Activated T-cell treated with anti-CD3 and anti-CD28 coated beads, Interleukin-2, amount 50 U/mL, for 24 hours (primary cell): ENCODE measurements at places on chromosomes 12 and 14.

- DNase-seq = no peak
These were observed 14.3 kb downstream of the SLC38A2 start for GRCh38 chr12:46358325-46358700.

- no peak for DNase-seq
These were observed 1210.8 kb downstream of the GALC start for GRCh38 chr14:86782092-86782580.

DNA sequence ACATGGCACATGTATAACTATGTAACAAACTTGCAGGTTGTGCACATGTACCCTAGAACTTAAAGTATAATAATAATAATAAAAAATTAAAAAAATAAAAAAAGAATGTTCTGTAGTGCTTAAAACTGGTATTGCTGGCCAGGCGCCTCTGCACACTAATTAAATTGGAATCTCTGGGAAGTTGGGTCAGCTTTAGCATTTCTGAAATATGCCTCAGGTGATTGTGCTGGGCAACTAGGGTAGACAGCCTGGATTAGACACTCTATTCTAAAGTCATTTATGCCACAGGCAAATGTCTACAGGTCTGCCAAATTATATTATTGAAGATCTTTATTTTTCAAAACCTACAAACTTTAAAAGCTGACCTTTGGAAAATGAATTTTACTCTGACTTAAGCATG is 55.3 kb downstream of the PPM1H start:
- no peak for DNase-seq

GRCh38 chr12:103348935-103349334 is 146.8 kb downstream of the C12orf42 start:
- DNase-seq = no peak

- no peak for DNase-seq
These were observed 3.2 kb downstream of the MGST1 start for GRCh38 chr12:16350682-16351081.

DNA sequence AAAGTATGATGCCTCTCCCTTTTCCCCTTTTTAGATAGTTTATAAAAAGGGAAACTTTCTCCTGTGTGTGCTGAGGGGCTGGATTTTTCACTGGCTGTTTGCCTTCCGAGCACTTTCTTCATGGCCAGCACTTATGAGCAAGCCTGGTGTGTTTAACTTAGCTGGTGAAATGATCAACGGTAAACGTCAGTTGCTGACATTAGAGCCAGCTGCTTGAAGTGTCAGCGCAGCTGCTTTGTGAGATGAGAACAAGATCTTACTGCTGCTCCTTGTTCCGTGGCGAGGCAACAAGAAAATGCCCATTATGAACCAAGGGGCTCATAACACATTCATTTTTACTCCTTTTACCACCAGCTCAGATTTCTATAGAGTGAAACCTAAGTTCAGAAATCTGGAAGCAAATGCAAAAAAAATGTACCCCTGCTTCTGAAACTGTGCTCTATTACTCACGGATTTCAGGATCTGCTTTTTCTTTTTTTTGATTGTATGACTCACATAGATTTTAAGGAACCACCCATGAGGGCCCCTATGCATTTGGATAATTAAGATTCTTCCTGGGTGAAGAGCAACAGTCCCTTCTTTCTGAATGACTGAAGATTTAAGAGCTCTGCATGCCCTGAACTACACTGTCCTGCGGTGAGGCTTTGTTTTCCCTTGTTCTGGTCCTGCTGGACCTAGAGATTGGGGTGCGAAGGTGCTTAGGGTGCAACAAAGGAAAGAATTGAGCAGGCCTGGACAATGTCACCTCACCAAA is 74.3 kb upstream of the CPM start:
- DNase-seq = no peak

GRCh38 chr14:88785911-88786310 is 6.8 kb downstream of the EML5 start:
- no peak for DNase-seq

DNA sequence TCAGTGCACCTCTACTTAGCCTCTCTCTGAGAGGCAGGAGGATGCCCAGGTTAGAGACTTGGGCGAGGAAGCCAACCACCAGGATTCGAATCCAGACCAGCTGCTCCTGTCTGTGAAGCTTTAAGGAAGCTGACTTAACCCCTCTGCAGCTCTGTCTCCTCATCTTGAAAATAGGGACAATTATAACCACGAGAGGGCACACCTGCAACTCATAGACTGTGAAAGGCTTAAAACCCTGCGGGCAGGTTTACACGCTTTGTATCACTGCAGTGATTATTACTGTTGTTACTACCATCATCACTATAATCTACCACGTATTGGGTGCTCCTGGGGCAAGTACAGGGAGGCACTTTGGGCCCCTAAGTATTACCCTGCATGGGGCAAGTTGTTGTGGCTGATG is 379.8 kb downstream of the VRK1 start:
- peak; percentile 41 for DNase-seq

DNA sequence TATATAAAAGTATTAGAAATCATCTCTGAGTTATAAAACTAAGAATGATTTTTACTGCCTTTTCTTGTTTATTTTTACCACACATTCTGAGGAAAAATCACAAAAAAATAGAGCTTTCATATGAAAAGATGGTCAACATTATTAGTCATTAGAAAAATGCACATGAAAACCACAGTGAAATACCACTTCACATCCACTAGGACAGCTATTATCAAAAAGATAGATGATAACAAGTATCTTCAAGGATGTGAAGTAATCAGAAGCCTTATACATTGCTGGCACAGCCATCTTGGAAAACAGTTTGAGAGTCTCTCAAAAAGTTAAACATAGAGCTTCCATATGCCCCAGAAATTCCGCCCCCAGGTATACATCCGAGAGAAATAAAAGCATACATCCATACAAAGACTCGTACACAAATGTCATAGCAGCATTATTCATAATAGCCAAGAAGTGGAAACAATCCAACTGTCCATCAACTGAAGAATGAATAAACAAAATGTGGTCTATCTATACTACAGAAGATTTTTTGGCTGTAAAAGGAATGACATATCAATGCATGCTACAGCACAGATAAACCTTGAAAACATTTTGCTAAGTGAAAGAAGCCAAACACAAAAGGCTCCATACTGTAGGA is 523.9 kb downstream of the FUT8 start:
- DNase-seq = no peak

GRCh38 chr12:130375296-130376287 is 37.9 kb downstream of the PIWIL1 start:
- no peak for DNase-seq

DNA sequence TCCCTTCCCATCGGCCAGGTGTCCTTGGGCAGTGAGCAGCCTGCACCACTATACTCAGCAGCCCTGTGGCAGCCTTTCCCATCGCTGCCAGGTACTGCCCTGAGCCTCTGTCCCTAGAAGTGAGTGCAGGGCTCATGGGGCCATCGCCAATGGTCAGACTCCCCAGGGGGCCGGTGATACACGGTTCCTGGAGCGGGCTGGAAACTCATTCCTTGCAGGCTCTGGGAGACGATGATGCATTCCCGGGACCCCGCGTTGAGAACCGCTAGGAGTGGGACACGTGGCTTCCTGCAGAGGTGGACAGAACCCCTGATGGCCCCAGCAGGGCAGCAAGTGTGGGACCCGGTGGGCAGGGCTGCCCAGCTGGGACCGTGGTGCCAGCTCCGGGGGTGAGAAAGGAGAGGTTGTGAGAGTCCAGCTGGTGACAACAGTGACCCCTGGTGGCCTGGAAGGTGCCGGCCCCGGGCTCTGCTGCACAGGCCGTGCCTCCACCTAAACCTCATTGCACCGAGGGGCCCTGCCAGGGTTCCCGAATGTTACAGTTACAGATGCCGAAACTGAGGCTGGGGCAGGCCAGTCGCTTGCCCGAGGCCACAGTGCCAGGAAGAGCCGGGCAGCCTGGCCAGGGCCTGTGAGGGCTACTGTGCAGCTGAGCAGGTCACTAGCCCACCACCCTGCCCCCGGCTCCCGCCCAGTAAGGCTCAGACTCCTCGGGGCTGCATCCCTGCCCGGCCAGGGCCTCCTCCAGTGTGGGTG is 33.8 kb downstream of the FBRSL1 start:
- DNase-seq = peak; percentile 84

DNA sequence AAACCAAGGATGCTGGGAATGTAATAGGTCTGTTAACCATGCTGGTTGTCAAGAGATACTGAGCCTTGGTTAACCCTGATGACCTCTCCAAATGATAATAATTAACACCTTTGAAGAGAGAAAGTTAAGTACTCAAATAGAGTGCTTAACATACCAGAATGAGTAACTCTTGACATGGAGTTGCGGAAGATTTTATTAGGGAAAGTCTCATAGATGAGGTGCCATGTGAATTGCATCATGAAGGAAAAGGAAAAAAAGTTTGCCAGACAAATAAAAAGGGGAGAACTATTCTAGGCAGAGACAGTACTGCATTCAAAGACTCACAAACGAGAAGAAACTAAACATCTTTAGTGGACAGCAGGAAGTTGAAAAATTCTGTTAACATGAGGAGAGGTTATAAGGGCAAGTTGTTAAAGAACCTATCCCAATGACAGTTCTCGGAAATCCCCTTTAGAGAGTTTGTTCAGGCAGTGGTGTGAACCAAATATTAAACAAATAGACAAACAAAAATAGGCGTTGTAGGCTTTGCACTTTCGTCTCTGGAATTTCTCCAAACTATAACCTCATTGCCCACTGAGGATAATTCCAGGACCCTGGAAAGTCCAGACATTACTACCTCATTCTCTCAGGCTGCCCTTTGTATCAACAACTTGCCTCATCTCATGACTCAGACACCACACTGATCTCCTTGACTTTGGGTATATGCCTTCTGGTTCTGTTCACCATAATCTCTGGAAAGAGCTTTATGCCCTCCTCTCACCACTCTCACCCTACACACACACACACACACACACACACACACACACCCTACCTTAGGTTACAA is 435.0 kb downstream of the GXYLT1 start:
- no peak for DNase-seq

DNA sequence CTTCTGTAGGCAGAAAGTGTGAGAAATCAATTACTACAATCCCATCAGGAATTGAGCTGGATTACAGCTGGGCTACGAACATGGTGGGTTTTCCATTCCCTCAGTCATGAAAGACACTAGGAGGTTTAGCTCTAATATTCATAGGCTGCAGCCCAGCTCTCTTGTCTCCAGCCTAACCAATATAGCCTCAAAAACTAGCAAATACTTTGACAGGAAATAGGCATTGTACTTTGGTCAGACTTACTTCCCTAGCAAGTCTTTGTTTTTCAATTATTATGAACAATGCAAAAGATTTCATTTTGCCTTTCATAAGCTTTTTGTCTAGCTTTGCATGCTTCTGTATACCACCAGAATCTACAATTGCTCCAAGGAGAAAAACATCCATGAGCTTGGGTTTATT is 296.2 kb downstream of the GPHN start:
- DNase-seq = no peak

GRCh38 chr12:104966677-104967076 is 8.6 kb upstream of the SLC41A2 start:
- DNase-seq = no peak

GRCh38 chr12:20369305-20370013 is 1.1 kb downstream of the PDE3A start:
- DNase-seq = peak; percentile 33

DNA sequence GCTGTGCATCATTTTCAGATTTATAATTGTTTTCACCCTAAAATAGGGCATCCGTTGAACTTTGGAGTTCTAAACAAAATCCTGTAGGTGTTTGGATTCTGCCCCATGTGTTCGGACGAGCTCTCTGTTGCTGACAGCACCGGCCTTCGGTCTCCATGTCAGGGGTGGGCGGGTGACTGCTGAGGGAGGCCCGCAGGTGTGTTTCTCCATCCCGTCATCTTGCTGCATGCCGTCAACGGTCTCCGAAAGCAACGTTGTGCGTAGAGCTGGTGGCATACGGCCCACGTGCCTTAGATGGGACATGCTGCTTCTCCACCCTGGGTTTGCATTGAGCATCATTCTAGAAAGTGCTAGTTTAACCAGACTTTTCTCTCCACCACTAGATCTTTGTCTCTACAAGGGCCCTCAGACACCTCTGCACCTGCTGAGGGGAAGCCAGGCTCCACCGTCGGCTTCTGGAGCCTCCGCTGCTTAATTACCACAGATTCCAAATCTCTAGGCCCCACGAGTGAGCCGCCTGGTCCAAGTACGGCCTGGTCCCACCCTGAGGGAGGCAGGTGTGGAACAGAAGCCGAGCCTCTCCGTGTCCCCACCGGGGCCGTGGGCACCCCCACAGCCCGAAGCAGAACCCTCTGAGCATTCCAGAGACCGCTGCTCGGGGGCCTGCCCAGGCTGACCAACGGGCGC is 15.7 kb upstream of the AMN start:
- no peak for DNase-seq

DNA sequence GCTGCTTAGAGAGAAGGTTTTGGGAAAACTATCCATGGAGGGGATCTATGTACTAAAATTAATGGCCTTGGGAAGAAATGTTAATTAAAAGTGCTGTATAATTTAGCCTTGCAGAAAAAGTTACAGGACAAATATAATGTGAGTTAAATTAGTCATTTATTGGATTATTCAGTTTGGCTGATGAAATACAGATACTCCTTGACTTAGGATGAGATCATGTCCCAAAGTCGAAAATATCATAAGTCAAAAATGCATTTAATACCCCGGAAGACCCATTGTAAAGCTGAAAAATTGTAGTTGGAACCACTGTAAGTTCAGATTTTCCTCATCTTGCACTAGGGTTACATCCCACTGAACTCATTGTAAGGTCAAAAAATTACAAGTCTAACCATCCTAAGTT is 9.7 kb downstream of the RTRAF start:
- DNase-seq = no peak

- DNase-seq = no peak
These were observed 153.5 kb upstream of the ATF7IP start for GRCh38 chr12:14211947-14212387.

DNA sequence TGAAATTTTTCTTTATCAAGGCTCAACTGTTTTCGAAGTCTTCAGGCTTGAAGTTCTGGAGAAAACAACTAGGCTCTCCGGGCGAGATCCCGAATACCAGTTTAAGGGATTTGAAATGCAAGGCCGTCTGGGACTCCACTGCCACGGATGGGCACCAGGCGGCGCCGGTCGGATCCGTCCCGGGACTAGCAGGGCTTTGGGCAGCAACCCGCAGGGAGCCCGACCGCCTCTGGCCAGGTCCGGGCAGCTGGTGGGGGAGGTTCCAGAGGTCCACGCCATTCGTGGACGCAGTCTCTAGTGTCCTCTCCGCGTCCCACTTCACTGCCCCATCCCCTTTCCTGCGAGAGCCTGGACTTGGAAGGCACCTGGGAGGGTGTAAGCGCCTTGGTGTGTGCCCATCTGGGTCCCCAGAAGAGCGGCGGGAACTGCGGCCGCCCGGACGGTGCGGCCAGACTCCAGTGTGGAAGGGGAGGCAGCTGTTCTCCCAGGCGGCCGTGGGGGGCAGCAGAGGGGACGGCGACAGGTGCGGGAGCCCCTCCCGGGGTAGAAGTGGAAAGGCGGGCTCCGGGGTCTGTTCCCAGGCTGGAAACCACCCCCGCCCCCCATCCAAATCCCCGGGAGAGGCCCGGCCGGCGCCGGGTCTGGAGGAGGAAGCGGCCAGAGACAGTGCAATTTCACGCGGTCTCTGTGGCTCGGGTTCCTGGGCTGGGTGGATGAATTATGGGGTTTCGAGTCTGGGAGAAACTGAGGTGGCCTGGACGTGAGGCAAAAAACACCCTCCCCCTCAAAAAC is 838 bp upstream of the ERBB3 start:
- peak; percentile 73 for DNase-seq
